Kidney (tissue), 22 donors: ENCODE measurements at places on chromosomes 5 and 9. TPM values are rescaled to one million over a fixed set of nuclear protein-coding genes. Genes with fewer than 3 reads are reported as not detected.

- no peak overlapping the region for H3K4me3 ChIP-seq
- H3K27ac ChIP-seq, result no peak overlapping the region
- DNase-seq, result no peak
- H3K27me3 ChIP-seq, result no peaks in the 10 kb centered on the region
- no peaks in the 10 kb centered on the region for H3K4me1 ChIP-seq
These were observed 213.6 kb upstream of the FTMT start for GRCh38 chr5:121638126-121638525.

- H3K27me3 ChIP-seq, result no peaks in the 10 kb centered on the region
- no peak for DNase-seq
- no peaks in the 10 kb centered on the region for H3K36me3 ChIP-seq
- no peaks in the 10 kb centered on the region for H3K4me1 ChIP-seq
- no peak overlapping the region for H3K27ac ChIP-seq
These were observed 480.0 kb upstream of the PAPPA start for GRCh38 chr9:115673599-115673998.

- DNase-seq, result peak; percentile 12
- no peaks in the 10 kb centered on the region for H3K27me3 ChIP-seq
- H3K4me3 ChIP-seq, result no peak overlapping the region
- H3K4me1 ChIP-seq, result no peaks in the 10 kb centered on the region
These were observed 83.5 kb upstream of the MINAR2 start for GRCh38 chr5:129664336-129664937.

FCN2 gene
- total RNA-seq, result 3.6 TPM

SHOC1 gene
- 0.16 TPM for total RNA-seq
